ENCODE measurements at places on chromosomes 5 and 9.

- no peak for DNase-seq
These were observed 470.2 kb downstream of the TMEM232 start for GRCh38 chr5:110256298-110256697.

- DNase-seq, result peak; percentile 7
These were observed 166.6 kb downstream of the SMARCA2 start for GRCh38 chr9:2181792-2182191.

DNA sequence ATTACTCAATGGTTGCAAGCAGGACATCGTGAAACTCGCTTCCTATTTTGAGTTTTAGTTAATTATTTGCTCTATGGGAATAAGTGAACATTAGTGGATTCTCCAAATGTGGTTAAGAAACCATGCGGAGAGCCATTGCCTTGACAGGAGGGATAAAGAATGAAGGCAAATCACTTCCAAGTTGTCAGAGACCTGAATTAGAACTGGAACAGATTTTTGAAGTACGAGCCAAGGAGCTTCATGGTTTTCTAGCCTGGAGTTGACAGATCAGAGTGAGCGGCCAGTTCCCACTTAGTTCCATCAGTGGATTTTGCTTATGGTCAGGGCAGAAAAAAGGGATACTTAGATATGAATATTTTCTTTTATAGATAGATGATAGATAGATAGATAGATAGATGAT lies 171.4 kb upstream of the CDH10 start:
- DNase-seq, result no peak

GRCh38 chr5:31449174-31449573 lies 82.7 kb downstream of the DROSHA start:
- DNase-seq, result no peak

DNA sequence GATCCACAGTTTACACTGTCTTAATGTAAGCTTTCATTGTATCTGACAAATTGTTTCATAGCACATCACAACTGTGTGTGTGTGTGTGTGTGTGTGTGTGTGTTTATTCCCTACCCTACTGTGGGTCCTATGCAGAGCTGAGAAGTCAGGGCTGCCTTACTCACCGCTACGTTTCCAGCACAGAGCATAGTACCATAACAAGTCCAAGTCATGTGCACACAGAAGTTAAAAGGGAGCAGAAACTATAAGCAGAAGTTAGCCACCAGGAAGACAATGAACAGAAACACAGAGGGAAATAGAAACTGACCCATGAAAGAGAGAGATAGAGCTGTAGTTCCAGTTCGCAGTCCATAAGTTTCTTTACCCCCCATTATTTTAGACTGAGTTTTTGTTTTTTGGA lies 38.2 kb upstream of the DMXL1 start:
- DNase-seq, result no peak

DNA sequence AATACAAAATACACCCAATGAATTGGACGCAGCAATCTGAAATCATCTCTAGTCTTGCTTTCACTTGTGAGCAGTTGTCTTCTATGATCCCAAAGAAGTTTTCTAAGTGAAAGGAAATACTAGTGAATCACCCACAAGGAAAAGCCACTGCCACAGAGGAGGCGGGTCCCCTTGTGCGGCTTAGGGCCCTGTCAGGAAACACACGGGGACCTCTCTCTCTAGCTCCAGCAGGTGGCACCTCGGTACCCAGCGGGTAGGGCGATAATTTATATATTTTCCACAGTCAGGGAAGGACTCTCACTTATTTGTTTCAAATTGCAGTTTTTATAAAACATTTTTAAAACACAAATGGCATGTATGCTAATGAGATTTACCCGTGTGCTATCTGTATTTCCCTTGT lies 417.1 kb downstream of the KDM4C start:
- peak; percentile 3 for DNase-seq

DNA sequence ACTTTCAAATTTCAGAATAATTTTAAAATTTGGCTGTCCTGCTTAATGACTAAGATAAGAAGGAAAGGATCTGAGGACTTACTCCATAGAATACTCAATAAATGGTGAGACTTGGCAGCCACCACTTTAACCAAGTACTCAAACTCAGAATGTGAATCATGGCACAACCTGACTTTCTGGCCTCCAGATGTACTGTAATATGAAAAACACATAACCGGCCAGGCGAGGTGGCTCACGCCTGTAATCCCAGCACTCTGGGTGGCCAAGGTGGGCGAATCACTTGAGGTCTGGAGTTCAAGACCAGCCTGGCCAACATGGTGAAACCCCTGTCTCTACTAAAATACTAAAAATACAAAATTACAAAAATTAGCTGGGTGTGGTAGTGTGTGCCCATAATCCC lies 10.0 kb upstream of the MARCHF6 start:
- no peak for DNase-seq

DNA sequence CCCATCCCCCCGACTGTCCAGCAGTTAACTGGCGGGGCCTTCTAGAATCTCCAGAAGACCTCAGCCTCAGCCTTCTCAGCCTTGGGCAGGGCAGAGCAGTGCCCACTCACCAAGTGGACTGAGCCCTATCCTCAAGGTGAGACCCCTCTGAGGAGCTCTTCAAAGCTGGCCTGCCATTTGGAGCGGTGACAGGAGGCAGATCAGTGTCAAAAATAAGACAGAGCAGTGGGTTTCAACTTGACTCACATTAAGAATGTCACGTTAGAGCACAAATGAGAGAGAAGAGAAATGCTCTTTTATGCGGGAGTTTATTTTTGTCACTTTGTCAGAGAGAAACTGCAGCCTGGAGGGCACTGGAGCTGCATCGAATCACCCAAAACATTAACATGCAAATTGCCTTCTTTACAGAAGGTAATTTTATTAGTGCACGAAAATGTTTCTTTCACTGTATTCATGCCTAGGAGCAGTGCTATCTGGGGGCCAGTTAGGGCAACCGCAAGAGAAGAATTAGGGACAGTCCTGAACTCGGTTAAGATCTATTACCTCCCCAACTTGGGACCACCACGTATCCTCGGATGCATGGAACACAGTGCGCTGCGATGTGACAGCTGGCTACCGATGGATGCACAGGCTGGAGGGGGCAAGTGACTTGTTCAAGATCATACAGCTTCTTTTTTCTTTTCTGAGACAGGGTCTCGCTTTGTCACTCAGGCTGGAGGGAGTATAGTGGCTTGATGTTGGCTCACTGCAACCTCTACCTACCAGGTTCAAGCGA lies 188.5 kb downstream of the DAB2IP start:
- DNase-seq, result no peak

GRCh38 chr5:97714424-97714823 lies 531.4 kb upstream of the RIOK2 start:
- no peak for DNase-seq

DNA sequence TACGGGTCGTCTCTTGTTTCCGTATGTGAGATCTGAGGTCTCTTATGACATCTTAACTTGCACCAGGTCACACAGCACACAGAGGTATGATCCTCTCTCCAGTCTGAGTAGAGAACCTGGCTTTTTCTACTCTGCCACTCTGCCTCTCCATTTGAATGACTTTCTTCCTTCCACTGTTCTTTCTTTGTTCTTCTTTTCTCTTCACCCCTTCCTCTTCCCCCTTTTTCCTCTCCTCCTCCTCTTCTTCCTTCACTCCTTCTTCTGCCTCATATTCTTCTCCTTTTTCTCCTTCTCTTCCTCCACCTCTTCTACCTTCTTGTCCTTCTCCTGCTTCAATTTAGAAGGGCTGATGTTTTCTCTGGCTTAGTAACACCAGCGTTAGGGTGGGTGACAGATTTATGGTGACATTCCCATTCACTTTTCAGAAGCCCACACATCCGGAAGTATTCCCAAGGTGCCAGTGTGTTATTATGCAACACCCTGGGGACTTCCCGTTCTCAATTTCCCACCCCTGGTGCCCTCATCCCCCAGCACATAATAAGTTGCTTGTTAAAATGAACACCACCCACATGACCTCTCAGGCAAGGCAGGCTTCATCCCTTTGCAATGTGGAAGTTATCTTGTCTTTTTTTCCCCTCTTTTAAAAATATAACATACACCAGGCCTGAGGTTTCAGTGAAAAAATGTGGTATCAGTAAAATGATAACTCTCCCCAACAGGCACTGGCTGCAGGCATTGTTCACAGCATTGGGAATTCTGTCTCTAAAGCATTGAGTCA lies 122.0 kb downstream of the PAPPA start:
- DNase-seq, result no peak

DNA sequence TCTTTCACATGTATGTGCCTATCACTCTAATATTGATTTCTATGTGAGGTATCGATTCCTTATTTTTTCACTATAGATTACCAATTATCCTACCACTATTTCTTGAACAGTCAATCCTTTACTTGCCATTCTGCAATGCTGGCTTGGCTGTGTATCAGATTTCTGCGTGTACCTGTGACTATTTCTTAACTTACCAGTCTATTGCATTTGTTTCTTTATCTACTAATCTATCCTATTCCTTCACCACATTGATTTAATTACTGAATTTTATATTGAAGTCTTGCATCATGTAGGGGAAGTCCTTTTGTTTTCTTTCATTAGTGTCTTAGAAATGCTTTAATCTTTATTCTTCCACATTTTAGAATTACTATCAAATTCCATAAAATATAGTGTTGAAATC lies 684.8 kb downstream of the LRRC70 start:
- no peak for DNase-seq

DNA sequence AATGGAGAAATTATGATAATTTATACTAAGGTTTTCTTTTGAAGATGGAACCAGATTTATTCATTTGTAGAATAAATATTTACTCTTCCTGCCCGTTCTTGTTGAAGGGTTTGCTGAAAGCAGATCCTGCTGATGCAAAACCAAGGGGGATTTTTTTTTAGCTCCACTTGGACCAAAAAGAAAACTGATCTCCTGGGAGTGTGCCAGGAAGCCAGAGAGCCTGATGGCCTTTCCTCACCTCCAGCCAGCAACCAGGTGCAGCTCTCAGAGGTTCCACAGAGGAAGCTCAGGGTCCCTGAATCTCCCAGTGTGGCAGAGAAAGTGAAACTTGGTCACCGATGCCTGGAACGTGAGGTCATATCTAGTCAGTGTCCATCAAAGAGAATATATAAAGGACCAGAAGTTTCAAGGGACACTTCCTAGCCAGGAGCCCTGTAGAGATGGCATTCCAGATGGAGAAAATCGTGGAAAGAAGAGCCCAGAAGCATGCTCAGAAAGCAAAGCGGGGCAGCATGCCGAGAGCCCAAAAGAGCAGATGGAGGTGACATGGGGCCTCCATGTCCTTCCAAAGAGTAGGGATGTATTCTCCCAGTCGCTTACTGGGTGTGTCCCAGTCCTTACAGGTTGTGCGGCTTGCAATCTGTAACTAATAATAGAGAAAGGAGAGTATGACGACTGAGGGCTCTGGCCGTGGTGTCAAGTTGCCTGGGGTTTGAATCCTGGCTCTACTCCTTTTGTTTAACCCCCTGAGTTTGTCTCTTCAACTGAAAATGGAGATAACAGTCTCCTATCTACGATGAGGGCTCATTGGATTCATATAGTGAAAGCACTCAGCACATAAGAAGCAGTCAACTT lies 12.2 kb downstream of the AFAP1L1 start:
- DNase-seq, result no peak

GRCh38 chr9:127785023-127785932 lies 556 bp upstream of the CDK9 start:
- DNase-seq, result peak; percentile 60

GRCh38 chr9:14219850-14220249 lies 94.1 kb downstream of the NFIB start:
- no peak for DNase-seq

- peak; percentile 59 for DNase-seq
These were observed 53.7 kb downstream of the ZNF462 start for GRCh38 chr9:106916466-106917235.

- DNase-seq, result no peak
These were observed 28.7 kb downstream of the TTC23L start for GRCh38 chr5:34867660-34868059.

DNA sequence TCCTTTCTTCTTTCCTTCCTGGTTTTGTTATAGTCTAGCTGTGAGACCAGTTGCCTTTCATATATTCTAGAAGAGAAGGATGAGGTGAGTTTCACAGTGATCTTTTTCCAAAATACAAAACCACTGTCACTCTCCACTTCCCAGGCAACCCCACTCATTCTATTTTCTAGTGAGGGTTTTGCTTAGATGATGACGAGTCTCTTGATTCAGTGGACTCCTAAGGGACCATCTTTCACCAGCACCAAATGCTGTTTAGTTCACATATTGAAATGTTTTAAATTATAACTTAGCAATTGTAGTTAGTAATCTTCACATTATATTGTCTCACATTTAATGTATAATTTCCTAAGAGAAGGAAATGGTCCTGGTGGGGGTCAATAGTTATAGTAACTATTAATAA lies 25.2 kb downstream of the PIK3R1 start:
- no peak for DNase-seq

DNA sequence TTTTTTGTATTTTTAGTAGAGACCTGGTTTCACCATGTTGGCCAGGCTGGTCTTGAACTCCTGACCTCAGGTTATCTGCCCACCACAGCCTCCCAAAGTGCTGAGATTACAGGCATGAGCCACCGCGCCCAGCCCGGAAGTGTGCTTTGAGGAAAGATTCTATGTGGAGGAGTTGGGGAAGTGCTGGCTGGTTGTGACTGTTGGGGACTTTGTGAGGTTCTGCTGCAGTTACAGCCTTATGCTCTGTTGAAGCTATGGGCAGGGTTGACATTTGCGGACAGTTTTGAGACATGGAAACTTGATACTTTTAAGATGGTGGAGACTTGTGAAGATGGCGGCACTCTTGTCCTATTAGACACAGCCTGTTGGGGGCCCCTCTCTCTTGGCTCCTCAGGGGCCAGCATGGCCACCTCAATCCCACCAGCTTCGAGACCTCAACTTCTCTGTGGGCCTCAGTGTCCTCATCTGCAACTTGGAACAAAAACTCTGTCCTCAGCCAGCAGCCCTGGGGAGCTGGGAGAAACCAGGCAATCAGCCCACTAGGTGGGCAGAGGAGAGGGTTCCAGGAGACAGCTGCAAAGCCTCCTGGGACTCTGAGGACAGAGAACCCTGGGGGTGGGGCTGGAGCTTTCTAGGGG lies 24.9 kb downstream of the C9orf50 start:
- no peak for DNase-seq

DNA sequence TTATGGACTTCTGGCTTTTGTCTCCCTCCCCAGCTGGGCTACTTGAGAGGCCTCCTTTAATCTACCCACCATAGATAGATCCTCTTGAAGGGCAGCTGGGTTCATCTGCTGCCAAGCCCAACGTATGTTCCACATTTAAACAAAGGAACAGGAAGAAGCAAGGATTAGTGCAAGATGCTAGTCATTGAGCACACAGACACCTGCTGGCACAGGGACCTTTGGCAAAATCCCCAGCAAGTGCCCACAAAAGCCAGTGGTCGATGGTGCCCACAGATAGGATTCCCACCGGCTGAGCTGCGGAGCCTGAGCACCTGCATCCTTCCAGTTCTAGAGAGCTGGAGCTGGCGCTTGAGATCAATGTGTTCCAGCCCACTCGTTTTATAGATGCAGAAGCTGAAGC lies 57.7 kb upstream of the SHB start:
- DNase-seq, result no peak
